T-helper 17 cell (primary cell): ENCODE measurements at places on chromosomes 6 and 20.

DNA sequence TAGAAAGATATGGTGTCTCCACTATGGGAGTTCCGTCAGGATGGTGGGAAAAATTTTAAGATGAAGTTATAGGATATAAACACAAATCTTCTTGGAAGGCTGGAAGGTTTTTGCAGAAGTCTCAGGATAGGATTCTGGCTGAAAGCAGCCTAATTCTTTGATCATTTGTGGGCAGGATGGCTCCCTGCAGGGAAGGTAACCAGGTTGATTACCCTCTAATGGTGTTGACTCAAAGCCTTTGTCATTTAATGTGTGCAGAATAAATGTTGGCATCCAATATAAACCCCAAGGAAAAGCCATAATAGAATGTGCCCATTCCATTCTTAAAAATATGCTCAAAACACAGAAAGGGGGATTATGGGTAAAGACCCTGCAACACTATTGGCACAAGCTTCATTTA is 204.3 kb downstream of the EPM2A start:
- no peak for DNase-seq

- DNase-seq, result no peak
Measured at GRCh38 chr6:31152781-31153180, 4.8 kb downstream of the CCHCR1 start.

DNA sequence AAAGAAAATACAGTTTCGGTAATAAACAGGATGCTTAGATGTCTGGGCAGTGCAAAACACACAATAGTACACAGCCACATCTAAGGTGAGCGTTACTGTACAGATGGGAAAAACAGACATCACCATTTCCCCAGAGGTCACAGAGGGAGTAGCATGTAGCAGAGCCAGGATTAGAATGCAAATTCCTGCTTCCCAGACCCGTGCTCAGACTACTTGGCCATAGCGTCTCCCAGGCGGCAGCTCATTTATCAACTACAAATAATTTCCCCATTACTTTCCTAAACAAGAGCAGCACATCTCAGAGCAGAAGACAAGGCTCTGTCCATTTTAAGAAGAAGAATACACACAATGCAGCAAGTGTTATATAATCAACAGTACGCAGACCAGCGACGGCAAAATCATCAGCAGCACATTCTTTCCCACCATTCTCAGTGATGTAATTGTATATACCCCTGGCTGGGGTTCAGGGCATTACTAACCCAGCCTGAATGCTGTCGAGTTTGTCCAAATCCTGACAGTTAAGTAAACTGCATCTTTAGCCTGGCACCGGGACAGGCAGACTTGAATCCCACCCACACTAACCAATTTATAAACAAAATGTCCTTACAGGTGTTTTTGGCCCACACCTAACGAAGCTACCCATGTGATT is 61.9 kb downstream of the CNKSR3 start:
- DNase-seq, result no peak

DNA sequence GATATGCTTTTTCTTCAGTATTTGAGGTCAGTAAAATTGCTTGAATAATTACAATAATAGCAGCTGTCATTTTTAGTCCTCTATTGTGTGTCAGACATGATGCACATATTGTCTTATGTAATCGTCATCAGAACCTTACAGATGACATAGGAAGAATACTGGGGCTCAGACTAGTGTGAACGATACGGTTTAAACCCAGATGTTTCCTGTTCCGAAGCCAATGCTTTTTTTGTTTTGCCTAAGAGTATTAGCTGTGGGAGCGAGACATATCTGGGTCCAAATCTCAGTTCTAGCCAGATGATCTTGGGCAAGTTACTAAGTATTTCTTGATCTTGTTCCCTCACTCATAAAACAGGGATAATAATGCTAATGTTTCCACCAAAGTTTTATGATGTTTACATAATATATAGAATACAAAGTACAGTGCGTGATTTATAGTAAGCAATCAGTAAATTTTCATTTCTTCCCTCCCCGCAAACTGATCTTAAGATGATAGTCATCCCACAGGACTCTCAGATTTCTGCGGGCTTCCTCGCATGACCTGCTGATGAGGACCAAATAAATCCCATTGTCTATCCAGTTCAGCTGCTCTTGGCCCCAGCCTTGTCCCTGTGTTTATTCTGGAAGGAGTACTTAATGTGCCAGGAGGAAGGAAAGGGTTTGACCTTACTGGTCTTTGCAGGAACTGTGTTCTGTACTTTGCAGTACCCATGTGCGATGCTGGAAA is 98.2 kb downstream of the CAP2 start:
- DNase-seq, result no peak

GRCh38 chr6:152720974-152721373 is 23.3 kb downstream of the MYCT1 start:
- no peak for DNase-seq

DNA sequence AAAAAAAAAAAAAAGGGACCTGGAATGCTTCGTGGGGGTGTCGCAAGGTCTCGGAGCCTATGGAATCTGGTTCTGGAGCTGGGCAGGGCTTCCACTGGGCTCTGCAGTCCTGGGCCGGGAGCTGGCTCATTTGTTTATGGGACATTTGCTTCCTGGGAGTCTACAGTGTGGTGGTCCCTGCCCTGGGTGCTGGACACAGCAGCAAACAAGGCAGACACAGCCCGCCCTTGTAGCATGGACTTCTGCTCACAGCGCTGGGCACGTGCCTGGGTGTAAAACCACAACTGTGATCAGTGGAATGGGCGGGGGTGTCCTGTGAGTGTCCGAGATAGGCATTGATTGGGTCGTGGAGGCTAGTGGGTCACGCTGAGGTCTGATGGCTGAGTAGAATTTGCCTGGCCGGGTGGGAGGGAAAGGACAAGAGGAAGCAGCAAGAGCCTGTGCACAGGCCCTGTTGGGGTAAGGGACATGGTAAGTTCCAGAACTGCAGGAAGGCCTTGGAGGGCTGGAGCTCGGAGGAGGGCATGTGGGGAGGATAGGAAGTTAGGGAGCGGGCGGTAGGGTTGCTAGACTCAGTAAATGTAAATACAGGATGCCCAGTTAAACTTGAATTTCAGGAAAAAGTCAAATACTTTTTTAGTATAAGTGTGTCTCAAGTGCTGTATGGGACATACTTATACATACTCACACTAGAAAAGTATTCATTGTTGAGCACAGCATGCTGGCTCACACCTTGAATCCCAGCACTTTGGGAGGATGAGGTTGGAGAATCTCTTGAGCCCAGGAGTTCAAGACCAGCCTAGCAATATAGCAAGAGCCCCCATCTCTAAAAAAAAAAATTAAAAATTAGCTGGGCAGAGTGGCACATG is 61.3 kb upstream of the PMEPA1 start:
- no peak for DNase-seq

DNA sequence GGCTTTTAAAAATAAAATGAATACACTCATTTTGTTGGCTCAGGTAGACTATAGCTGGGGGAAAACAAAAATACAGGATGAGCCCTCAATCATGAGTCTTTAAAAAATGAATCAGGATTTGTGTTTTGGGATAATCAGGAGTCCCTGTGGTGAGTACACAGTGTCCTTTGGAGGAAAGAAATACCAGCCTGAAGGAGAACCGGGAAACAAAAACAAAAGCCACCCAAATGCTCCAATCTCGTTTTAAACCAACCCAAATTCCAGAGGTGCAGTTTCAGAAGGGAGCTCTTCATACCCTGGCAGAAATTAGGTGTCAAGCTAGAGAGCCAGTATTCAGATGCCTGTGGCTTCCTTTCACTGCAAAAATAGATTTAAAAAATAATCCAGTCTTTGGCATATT is 23.3 kb upstream of the FOXA2 start:
- no peak for DNase-seq

DNA sequence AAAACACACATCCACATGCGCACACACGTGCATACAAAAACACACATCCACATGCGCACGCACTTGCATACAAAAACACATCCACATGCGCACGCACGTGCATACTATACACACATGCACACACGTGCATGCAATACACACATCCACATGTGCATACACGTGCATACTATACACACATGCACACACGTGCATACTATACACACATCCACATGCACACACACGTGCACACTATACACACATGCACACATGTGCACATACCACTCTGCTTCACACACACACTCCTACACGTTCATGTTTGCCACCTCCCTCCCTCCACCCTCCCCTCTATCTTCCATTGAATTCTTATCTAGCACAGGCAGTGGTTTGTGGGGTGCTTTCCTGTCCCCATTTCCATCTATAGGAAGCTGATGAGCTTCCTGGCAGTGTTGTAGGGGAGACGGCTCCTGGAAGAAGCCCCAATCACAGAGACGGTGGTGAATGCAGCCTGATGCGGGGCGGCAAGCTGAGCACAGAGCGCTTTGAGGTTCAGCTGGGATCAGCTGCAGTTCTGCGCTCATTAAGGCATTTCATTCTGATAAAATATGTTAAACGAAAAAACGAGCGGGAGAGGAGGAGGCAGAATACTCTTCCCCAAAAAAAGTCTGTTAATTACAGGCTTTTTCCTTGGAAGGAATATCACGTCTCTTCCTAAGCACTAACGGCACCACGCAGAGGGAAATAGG is 287.7 kb downstream of the TAF4 start:
- no peak for DNase-seq
